Activated gamma-delta T cell treated with Interleukin-2 at 50 U/mL for 16 hours (primary cell): ENCODE measurements at places on chromosomes 2 and 18.
A peak's percentile ranks its signal among the peaks of the same experiment; 100 is the strongest.

DNA sequence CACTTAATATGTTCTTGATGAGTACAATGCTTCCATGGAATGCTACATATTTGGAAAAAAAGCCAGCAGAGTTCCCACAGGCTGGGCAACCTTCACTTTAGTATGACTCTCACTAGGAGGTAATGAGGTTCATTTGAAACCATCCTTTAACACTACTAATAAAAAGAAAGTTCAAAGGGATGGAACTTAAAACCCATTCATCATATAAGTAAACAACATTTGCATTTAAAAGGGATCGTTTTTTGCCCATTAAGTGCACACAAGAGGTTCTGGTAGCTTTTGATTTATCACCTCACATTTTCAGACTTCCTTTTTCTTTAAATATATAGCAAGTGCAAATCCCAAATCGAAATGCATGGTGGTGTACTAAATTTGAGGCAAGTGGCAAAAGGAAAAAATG lies 270.8 kb upstream of the DCC start:
- DNase-seq = no peak

- DNase-seq = peak; percentile 44
Measured at GRCh38 chr2:43221763-43222474, 4.5 kb downstream of the ZFP36L2 start.

DNA sequence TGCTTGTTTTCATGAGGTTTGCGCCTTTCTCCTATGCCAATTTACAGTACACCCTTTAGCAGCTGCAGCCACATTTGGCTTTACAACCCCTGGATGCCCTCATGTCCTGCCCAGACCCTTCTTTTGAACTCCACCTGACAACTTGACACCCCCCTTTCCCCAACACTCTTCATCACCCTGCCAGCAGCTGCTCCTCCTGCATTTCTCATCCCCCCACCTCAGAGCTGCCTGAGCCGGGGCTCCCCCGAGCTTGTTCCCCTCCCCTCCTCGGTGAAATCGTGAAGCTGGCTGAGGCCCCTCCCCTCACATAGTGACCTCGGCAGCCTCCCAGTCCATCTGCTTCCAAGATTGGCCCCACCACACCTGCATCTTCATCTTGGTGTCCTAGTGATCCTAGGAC lies 40.5 kb downstream of the LRRFIP1 start:
- no peak for DNase-seq

DNA sequence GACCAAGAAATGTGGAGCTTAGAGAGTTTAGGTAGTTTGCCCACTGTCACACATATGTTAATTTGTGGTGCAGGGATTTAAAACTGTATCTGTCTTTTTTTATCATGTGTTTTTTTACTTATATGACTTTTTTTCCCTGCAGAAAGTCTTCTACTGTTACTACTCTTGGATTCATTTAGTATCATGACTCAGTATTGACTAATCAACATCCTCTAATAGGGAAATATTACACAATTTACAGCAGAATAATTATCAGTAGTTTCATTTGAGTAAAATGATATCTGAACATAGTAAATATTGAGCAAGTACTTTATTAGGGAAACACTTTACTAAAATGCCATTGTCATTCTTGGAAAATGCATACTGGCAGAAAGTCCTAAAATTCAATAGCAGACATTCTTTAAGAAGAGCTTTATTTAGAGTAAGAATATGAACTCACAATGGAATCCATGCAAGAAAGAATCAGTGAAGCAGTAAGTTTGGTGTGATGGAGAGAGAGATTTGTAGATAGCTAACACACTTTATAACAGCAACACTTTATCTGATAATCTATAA lies 425.9 kb upstream of the SLC8A1 start:
- no peak for DNase-seq

DNA sequence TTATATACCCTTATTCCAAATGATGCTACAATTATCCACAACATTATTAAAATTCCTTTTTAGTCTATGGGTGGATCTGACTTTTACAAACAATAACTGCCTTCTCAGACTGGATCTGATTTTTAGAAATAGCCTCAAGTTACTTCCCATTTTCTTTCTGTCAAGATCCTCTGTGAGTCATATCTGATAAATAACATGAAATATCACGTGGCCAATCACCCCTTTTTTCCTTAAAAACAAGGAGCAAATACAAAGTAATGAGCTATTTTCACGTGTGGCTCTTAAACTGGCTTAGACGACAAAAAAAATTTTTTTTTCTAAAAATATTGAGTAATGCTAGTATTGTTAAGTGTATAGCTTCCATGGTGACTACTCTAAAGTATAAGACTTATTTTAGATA lies 6.7 kb downstream of the PELI1 start:
- DNase-seq = no peak

- DNase-seq = no peak
Measured at GRCh38 chr2:45258311-45258710, 249.1 kb upstream of the SIX2 start.

DNA sequence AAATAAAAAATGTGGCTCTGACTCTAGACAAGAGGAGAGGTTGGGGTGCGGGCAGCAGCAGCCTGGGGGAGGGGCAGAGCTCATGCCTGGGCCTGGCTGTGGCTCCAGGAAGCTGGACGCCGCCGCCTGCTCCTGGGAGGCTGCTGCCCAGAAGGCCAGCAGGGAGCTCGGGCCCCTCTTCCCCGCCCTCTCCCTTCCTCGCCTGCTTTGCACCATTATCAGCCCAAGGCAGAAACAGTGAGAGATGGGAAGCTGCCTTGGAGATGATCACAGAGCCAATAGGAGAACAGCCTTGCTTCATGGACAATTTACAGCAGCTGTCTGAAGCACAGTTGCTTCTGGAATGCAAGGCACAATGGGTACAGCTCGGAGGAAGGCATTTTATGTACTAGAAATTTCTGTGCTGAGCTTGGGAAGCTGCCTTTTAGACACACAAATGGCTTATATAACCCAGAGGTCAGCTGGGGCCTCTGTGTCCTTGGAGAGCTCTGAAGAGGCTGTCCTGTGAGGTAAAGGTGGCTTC lies 55.3 kb upstream of the AFF3 start:
- no peak for DNase-seq

DNA sequence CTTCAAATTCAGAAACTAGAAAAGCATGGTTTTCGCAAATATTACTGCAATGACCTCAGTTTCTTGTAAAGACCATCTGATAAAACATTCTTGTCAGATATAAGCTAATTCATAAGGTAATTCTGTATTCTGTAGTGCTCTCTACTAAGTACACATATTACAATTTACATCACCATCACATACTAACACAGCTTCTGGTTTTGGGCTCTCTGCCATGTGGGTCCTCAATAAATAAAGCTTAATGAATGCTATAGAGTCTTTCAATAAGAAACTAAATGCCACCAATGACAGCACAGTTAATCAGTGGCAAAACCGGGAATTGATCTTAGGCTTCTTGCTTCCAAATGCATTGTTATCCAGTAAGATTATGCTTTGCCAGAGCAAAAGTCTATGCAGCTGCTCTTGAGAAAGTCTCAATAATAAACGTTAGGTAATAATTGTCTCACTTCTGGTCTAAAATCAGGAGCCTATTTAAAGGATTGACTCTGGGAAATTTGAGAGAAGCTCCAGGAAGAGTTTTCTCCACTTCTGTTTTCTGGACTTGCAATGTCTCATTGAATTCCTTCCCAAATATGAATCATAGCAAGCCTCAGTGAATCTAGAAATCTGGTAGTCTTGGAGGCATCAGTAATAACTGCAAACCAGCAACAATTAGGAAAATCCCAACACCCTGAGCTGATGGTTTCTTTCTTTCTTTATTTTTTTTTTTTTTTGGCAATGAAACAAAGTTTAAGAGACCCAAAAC lies 67.9 kb upstream of the RAPGEF4 start:
- no peak for DNase-seq

GRCh38 chr2:66322506-66323260 lies 112.2 kb upstream of the MEIS1 start:
- DNase-seq = no peak

GRCh38 chr2:201447086-201447485 lies 4.2 kb downstream of the TRAK2 start:
- DNase-seq = no peak

DNA sequence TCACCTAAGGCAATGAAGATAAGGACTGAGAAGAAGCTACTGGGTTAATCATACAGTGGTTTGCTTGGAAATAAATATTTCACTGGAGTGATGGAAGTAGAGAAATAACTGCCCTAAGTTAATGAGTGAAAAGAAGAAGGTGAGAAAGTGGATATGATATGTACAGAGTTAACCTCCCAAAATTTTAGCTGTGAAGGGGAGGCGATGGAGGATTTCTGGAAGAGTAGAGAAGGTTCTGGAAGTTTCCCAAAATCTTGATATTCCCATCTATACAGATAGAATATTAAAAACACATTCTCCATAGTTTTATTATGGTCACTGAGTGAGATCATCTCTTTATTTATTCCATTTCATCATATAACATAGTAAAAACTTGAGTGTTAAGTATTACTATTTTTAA lies 296.6 kb upstream of the RGPD4 start:
- no peak for DNase-seq

GRCh38 chr2:168517816-168518215 lies 61.7 kb downstream of the CERS6 start:
- no peak for DNase-seq

DNA sequence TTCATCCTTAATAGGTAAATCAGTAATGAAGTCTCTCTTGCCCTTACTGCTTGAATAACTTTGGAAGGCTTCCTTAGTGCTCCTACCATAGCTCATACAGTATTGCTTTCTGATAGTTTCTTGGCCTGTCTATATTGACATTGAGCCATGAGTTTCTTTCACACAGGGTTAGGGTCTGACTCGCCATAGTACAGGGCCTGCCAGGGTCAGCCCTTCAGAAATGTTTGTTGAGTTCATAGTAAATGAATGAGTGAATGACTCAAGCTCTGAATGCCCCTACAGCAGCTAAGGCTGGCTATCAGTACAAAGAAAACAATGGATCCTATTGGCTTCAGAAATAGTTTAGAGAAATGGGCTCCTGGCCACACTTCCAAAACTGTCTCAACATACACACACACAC lies 65.0 kb upstream of the LRATD1 start:
- DNase-seq = no peak

GRCh38 chr18:8247700-8248099 lies 361.5 kb upstream of the RAB12 start:
- DNase-seq = no peak

DNA sequence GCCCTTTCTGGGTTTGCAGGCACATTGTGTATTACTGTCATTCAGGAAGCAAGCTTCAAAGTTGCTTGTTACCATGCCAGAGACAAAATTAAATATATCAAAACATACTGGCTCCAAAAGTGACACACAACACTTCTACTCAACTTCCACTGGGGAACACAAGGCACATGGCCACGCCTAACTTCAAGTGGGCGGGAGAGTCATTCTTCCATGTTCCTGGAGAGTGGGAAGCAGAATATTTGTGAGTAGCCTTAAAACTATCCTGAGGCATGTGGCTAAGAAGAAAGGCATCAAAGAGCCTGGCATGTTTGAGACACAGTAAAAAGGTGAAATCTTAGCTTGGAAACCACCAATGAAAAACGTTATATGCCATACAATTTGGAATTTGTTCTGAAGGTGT lies 90.5 kb upstream of the TACR1 start:
- no peak for DNase-seq

DNA sequence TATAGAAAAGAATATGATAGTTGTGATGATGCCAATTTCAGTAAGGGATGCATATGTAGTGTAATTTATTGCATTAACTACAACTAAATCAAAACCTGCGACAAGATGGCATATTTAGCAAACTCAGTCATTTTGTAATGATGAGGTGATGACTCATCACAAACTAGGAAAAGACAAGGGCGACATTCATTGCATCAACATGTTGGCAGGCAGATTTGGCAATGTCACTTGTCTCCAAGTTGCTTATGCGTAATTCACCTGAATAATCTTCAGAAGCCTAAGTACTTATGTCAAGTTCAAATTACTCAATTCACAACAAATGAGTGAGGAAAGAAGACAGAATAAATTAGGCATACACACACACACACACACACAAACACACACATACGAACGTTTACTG lies 273.2 kb upstream of the RGPD4 start:
- no peak for DNase-seq

GRCh38 chr2:160418853-160419252 lies 74.8 kb downstream of the RBMS1 start:
- no peak for DNase-seq

- no peak for DNase-seq
Measured at GRCh38 chr2:105519516-105519915, 120.7 kb upstream of the FHL2 start.

GRCh38 chr2:204550751-204551511 lies 5.7 kb downstream of the PARD3B start:
- no peak for DNase-seq

DNA sequence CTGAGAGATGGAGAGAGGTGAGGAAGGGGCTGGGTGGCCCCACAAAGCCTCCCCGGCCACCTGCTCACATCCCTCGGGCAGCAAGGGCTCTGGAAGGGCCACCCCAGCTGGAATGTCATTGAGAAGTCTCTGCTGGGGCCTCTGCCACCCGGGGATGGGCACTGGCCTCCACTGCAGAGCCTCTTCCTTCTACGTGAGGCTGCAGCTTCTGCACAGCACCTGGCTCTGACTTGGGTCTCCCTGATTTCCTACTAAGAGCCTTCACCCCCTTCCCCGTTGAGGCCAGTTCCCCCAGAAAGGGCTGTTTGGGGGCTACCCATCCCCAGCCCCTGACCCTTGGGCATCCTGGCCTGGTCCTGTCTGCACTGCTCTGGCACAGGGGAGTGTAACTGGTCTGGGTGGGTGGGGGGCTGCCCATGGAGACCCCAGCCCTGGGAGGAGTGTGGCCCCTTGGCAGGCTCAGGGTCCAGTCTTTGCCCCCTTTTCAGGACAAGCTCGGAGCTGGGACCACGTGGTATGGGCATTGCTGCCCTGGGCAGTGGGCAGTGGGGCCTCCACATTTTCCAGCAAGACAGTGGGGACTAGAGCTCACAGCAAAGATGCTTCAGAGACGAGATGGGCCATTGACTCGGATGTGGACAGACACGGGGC lies 5.6 kb downstream of the PDCD1 start:
- DNase-seq = no peak

GRCh38 chr2:72920318-72921087 lies 3.2 kb downstream of the EMX1 start:
- DNase-seq = no peak

DNA sequence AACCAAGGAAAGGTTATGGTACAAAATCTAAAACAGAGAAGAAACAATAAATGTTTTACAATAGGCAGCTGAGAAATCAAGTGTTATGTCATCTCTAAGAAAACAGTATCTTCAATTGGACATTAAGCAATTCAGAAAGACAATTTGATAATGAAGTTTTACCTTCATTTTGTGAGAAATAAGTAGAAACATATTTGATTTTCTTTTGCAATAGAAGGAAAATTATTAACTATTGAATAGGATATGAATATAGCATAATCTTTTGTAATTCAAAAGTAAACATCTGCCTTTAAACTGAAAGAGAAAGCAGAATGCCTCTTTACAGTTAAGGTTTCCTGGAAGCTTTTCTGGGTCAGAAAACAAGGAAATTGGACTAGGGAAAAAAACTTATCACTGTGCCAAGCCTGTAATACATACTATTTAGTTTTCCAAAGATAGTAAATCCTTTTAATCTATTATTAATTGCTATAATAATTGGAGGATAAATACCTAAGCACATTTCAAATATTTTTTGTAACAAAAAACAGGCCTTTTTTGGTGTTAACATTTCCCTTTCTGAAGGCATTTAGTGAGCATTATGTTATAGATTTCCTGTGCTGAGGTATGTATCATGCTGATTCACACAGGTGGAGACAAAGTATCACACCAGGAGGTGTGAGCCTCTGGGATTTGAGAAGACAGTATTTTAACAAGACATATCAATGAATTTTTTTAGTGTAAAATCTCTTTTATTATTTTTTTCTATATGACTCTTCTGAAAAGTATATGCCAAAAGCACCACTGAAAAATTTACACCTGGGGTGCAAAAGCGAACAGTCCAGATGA lies 947.0 kb upstream of the CDH2 start:
- no peak for DNase-seq

GRCh38 chr2:43609290-43609918 lies 13.6 kb upstream of the THADA start:
- peak; percentile 31 for DNase-seq
